CD4-positive, alpha-beta T cell (primary cell): ENCODE measurements at places on chromosomes 11 and 22. TPM values are rescaled to one million over a fixed set of nuclear protein-coding genes. Genes with fewer than 3 reads are reported as not detected.
A peak's percentile ranks its signal among the peaks of the same experiment; 100 is the strongest.

GRCh38 chr11:107999759-108000455 is 8.8 kb upstream of the CUL5 start:
- no peak for DNase-seq

GRCh38 chr22:36433318-36434231 is 45.8 kb upstream of the MYH9 start:
- DNase-seq, result no peak

- DNase-seq, result no peak
Observed at GRCh38 chr22:35443790-35444684, 44.1 kb downstream of the MCM5 start.

DNA sequence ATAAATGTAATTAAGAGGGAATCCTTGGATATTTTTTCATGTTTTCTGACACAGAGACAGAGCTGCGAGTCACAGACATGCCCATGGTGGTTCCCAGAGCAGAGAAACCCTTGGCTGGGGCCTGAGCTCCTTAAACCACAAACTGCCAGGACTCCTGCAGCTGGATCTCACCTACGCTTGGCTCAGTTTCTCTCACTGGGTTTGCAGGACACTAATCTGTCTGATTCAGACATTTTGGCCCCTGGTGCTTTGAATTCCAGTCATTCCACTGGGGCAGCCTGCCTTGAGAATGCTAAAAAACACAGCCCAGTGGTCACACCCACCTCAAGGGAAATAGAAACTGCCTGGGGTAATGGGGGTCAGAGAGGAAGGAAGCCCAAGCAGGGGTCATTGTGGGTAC is 122.6 kb downstream of the CCDC81 start:
- DNase-seq, result no peak

GRCh38 chr22:46810856-46811786 is 48.7 kb downstream of the TBC1D22A start:
- no peak for DNase-seq

DNA sequence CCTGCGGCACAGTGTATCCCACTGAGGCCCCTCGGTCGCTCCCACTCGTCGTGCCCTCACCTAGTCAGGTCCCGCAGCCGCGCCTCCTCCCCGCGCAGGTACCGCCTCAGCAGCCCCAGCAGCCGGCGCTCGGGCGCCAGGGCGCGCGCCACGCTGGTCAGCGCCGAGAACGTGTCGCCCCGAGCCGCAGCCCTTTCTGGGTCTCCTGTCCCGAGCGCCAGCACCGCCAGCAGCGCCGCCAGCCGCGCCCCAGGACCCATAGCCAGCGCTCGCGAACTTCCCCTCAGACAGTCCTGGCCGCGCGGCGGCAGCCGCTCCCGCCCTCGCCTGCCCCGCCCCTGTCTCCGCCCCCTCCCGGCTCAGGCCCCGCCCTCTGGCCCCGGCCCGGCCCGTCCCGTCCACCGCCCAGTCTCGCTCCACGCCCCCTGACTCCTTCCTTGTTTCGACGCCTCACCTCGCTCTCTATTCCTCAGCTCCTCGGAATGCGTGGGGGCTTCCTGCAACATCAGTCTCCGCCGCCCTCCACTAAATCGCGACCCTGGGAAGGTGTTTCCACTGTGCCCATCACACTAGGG is at the start of gene P4HA3:
TSS of gene P4HA3 (minus strand) at position 289 of the 575 bp plus-strand sequence. CDS start at position 260, 29 bp downstream.
- peak; percentile 53 for DNase-seq

The IGSF9B gene
- 24.3 TPM for total RNA-seq

The CHRNA10 gene
- total RNA-seq, result 0.39 TPM

The MS4A8 gene
- total RNA-seq, result not detected
